ENCODE measurements at places on chromosomes 11 and 22. TPM values are rescaled to one million over a fixed set of nuclear protein-coding genes. Genes with fewer than 3 reads are reported as not detected.

The UFD1 gene
- 93.4 TPM for total RNA-seq

The SLC25A17 gene
- 19.1 TPM for total RNA-seq

The PNPLA5 gene
- total RNA-seq = not detected

The OR56A1 gene
- total RNA-seq = not detected

The OSBP2 gene
- 14.9 TPM for total RNA-seq

The SOX6 gene
- total RNA-seq = under 0.01 TPM

The IL18 gene
- not detected for total RNA-seq

The ZNF214 gene
- 0.26 TPM for total RNA-seq

The GDPD5 gene
- 15.5 TPM for total RNA-seq

The MIAT gene
- 0.69 TPM for total RNA-seq

The MYBPC3 gene
- not detected for total RNA-seq

The BAD gene
- total RNA-seq = 69.0 TPM

The APOL4 gene
- total RNA-seq = 2.7 TPM

The APOA5 gene
- total RNA-seq = not detected

The RNASEH2C gene
- total RNA-seq = 55.8 TPM

The MCHR1 gene
- not detected for total RNA-seq

Measured in dermis lymphatic vessel endothelial cell (primary cell).